ENCODE measurements at places on chromosomes 4 and X.

DNA sequence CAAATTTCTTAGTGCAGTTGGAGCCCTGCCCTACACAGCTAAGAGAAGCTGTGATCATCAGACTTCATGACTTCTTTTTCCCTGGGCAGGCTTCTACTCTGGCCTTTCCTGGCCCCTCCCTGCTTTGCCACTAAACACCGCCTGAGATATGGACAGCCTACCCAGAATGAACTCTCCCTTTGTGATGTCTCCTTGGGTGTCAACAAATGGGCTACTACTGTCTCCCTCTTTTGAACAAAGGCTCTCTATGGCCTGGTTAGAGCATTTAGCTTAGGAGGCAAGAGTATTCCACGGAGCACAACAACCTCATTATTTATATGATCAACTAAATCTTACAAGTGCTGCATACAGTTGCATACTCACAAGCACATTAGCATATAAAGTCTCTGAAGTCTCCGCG, 127.6 kb upstream of the HCCS start:
- no peak for DNase-seq

GRCh38 chrX:24335871-24336270, 22.0 kb upstream of the SUPT20HL2 start:
- DNase-seq: no peak

DNA sequence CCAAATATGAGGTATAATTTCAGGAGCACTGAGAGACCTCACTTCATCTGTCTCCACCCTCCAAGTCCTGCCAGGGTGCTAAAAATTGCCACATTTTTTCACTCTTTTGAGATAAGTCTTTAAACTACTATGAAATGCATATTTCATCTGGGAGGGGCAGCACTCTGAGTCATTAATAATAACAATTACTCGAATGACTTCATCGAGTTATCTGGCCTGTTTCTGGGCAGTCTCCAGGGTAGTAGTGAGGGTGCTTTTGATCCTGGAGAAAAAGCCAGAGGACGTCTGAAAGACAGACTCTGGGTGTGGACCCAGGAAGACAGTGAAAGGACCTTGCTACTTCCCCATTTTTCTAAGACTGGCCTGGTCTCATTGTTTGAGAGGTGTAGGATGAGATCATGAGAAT, 42.3 kb upstream of the SRD5A3 start:
- DNase-seq: no peak

GRCh38 chr4:82421796-82422560, 8.3 kb downstream of the HNRNPDL start:
- DNase-seq: peak; percentile 68

DNA sequence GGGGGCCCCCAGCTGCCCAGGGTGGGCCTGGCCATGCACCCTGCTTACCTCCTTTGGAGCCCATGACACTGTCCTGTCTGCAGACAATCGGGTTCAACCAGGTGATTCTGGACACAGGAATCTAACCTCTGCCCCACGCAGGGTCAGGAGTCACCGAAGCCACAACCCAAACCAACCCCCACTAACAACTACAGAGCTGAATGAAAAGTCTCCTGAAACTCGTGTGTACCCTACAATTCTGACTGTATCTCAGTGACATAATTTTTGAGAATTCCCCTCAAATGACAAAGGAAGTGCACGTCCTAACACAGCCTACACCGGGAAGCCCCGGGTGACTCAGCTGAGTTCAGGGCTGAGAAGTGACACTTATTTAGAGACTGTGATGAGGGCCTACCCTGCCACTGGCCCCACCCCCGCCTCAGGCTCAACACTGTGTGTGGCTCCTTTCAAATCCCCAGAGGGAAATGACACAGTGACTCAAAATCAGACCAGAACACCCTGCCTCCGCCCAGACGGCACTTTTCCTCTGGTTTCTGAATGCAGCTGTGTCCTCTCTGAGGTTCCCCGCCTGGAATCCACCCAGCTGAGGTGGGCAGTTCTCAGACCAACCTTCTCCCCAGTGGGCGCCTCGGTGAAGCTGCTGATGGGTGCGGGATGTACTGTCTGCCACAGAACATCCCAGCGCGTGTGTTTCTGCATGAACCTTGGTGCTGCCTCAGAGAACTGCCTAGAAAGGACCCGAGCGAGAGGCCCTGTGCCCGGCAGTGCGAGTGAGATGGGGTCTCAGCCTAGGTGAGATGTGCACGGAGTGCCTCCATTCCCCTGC, 9.9 kb downstream of the TNIP2 start:
- DNase-seq: peak; percentile 93

DNA sequence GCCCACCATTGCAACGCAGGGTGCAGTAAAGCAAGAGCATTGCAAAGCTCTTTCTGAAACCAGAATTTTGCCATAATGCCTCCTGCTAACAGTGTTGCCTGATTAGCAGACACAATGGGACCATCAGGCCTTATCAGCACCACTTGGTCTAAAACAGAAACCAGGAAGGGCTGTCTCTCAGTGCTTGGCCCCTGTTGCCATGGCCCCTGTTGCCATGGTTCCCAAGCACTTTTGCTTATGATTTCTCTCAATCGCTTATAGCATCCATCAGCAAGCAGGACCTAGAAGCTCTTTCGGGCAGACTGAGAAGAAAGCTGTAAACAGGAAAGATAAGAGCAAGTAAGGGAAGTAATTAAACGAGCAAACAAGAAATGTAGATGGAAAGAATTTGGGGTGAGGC, 36.8 kb downstream of the RTL5 start:
- peak; percentile 42 for DNase-seq

DNA sequence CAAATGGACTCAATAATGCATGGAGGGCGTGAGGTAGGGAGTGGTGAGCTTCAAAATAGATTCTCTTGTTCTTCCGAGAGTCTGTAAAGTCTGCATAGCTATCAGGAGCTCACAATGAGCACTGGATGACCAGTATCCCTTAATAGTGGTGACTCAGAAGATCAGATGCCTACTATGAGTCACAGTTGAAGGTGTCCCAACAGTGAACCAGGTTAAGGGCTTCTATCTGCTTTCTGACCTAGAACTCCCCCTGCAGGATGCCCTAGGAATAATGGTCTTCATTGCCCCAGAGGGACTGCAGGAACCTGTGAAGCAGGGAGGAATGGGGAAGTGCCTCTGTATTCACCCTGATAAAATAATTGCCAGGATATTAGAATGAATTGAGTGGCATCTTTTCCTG, 22.1 kb downstream of the DGKK start:
- DNase-seq: peak; percentile 20

- no peak for DNase-seq
Observed at GRCh38 chrX:144586756-144587155, 660.5 kb upstream of the SPANXN1 start.

- peak; percentile 15 for DNase-seq
Observed at GRCh38 chr4:76499461-76499860, 64.4 kb downstream of the SHROOM3 start.

DNA sequence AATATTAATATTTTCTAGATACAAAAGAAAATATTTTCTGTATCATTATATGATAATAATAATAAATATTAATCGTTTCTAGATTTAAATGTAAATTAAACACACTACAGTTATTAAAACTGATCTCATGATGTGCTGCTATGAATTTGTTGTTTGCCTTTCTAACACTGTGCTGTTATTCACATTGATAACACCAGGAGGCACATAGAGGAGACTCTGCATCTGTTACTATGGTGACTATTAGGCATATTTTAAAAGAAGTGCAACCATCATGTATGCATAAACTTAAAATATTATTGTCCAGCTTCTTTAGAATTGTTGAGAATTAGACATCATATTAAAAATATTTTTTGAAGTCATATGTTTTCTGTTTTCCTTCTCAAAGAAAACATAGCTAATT, 11.8 kb upstream of the PDGFC start:
- peak; percentile 8 for DNase-seq

DNA sequence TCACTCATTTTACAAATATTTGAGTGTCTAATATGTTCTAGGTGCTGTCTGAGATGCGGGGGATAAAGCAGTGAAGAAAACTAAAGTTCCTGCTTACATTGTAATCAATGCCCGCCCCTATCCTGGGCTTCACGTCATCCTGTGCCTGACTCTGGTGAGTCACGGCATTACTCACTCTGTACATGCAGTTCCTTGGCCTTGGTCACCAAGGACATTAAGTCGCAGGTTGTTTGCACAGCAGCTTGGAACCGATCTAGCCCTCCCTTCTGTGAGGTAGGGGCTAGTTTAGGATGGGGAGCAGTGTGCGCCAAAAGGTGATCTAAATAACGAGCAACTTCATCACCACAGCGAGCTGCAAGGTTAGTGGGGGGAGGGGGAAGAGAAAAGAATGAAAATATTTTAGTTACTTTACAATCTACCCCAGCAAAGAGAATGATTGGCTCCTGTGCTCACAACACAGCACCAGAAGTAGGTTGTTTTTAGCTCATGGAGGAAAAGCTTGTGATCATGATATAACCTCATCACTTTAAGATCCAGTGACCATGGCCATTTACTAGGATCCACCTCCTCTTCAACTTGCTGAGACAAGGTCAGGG, 48.0 kb upstream of the HDAC8 start:
- no peak for DNase-seq

GRCh38 chrX:153731117-153731844, 6.6 kb downstream of the ABCD1 start:
- DNase-seq: no peak

DNA sequence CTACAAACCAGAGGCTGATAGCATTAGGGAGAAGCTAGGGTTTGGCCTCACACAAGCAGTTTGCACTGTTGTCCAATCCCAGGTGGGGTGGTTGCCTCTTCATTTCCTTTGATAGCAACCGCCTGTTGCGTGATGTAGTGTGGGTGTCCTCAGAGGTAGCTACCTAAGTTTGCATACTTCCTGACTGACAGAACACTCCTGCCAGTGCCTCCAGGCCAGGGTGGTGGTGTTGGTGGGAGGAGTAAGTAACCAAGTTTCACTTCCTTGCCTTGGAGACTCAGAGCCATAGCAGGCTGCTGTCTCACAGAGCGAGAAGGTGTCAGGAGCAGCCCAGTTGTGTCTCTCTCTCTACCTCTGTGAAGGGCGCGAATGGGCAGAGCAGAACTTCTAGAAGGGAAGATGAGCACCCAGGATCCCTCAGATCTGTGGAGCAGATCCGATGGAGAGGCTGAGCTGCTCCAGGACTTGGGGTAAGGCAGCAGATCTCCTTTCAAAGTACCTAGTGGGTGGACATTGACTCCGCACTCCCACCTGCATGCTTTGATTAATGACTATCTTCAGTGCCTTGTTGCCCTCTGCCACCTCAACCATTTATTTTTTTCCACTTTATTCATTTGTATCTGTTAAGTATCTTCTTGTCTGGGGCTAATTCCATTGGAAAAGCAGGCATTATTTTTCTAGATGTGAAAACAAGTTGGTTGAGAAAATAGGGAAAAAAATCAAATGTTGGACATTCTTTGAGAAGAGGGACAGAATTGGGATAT, at the start of gene DAPP1:
Gene DAPP1, plus strand, starts transcription at position 283 of the 764 bp plus-strand sequence. Its CDS starts 87 bp downstream, at position 370.
- DNase-seq: peak; percentile 98

- no peak for DNase-seq
Observed at GRCh38 chr4:89123451-89123851, 12.1 kb downstream of the TIGD2 start.
